GM23248 (cell line): ENCODE measurements at places on chromosomes 2 and 18.

DNA sequence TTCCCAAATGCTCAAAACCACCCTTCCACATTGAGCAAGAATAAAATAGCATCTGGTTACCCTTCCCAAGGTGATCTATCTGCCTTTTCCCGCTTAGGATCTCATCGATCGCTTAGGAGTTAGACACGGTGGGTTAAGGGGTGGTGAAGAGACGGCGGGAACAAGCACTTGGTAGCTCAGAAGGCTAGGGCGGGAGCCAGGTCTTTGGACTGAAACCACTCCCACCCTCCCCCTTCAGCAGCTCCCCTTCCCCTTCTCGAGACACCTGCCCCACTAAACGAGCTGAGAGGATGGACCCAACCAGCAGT is 513 bp downstream of the THOC1 start:
- DNase-seq, result no peak

DNA sequence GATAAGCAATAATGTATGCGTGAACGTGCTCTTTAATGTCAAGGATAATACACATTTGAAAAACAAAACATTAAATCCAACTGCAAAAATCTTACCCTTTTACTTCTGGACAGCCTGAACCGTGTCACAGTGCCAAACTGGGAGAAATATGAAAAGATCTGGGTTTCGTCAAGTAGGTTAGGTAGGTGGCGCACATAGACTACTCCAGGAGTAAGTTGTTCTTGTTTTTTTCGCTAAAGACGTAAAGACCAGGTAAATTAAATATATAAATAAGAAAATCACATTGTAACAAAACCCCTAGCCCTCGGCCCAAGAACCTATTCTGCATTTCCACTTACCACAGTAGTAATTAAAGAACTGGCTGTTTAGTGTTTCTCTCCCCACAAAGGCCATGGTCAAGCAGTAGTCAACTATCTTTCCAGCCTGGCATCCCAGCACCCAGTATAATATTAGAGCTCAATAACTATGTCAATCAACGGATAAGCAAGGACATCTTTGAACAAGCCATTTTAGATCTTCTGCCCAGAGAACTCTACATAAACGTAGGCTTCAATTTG is 1.1 kb downstream of the NIFK start:
- DNase-seq, result peak; percentile 49

DNA sequence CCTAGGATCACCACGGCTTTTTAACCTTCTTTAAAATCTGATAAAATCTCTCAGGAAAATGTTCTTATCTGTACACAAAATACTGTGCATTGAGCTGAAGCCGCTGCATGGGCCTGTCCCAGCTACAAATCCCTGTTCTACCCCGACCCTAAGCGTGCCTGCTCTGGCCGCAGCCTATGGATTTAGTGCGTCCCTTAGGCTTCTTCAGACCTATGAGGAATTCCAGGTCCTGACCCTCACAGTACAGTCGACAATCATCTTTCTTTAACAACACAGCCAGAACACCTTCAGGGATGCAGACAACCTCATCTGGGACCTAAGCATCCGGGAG is 477 bp upstream of the WDCP start:
- no peak for DNase-seq

DNA sequence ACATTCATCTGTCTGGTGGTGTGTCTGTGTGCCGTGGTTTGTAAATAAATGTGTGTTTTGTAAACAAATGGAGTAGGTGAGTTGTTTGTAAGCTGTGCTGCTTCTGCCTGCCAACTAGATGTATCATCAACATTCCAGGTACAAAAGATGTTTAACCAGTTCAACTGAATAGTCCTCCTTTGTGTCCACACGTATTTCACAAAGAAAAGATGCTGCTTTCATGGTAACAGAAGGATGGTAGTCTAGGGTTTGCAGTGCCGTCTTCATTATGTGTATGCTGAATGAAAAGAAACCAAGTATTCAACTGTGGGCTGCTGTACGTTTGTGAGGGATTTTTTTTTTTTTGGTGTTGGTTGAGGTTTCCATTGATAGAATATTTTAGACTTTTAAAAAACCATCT is 72.1 kb downstream of the CAMKMT start:
- DNase-seq, result no peak

GRCh38 chr18:54165450-54165849 is 59.0 kb downstream of the MBD2 start:
- DNase-seq, result no peak

DNA sequence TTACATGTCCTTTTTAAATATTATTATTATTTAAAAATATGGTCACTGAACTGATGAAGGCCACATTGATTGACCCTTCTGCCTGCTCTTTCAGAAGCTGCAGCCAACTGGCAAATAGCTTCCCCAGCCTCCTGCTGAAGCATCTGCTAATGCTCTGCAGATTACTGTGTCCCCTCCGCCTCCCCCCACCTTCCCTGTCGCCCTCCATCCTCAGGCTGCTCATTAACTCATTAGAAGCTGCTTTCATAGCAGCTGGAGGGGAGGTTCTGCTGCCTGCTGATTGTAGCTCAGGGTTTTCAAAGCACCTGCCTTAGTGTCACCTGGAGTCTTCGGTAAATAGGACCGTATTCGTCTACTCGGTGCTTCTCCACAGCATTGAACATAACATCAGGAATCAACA is 24.8 kb upstream of the LMAN1 start:
- no peak for DNase-seq

GRCh38 chr2:53765767-53766166 is 1.8 kb upstream of the CHAC2 start:
- DNase-seq, result no peak

DNA sequence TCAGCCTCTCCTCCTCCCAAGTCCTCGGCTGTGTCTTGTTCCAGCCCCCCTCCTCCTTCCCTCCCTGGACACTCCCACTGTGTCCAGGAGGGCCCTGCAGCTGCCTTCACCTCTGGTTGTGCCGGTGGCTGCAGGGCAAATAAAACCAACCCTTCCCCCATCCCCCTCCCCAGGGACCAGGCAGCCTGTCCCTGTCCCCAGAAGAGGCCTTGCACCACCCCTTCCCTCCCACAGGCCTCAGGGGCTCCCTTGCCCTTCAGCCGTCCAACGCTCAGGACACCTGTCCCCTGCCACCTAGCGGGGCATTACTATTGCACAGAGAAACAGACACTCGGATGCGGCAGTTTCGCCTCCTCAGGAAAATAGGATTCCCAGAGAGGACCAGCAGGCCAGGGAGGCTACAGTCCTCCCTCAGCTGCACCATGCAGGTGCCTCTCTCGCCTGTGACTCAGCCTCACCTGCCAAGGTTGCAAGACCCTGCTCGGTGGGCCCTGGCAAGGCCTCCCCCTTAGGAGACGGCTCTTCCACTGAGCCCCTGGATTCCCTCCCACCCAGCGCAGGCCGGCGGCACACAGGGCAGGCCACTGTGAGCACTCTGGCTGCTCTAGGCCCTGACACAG is 5.5 kb upstream of the GPC1 start:
- DNase-seq, result no peak

DNA sequence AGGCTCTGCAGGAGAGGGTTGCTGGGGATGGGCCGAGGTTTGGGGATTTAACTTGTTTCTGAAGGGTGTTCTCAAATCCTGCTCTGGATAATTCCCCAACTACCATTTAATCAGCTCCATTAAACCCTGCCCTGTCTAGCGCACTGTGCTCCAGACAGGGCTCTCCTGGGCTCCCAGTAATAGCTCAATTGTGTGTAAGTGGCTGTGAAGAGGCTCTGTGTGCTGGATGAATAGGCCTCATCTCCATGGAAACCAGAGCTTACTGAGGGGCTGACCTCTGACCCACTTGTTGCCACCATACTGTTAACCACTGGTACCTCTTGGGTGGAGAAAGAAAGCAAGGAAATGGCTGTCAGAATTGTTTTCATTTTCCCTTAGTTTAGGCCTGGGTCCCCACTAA is 92.9 kb downstream of the TGOLN2 start:
- DNase-seq, result no peak

DNA sequence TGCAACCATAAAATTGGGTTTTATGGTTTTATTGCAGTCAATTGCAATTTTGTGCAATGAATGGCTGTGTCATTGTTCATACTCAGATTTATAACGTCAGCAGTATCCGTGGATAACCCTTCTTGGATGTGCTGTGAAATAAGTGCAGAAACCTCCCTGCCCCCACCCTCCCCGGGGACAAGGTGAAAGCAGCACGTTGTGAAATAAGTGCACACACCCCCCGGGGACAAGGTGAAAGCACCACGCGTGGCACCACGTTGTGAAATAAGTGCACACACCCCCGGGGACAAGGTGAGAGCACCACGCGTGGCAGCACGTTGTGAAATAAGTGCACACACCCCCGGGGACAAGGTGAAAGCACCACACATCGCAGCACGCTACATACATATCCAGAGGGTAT is 93.6 kb upstream of the NFATC1 start:
- no peak for DNase-seq

- DNase-seq, result no peak
These were observed 614.9 kb downstream of the LRP1B start for GRCh38 chr2:141515931-141516330.

- DNase-seq, result no peak
These were observed 96.8 kb downstream of the POLE4 start for GRCh38 chr2:75055142-75055819.

- DNase-seq, result no peak
These were observed 66.0 kb upstream of the HDAC4 start for GRCh38 chr2:239466755-239467271.

DNA sequence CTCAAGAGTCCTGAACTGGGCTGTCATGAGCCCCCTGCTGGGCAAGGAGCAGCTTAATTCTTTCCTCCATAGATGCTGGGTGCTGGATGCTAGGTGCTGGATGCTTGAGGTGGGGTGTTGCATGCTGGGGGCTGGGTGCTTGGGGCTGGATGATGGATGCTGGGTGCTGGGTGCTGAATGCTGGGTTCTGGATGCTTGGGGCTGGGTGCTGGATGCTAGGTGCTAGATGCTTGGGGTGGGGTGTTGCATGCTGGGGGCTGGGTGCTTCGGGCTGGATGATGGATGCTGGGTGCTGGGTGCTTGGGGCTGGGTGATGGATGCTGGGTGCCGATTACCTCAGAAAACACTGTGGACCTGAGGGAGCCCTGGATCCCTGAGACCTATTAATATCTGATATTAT is 837.7 kb downstream of the GALR1 start:
- DNase-seq, result no peak

- peak; percentile 21 for DNase-seq
These were observed 5.7 kb upstream of the HTR2B start for GRCh38 chr2:231130336-231131056.
